Cortex of kidney (tissue), 1 donor: ENCODE measurements at places on chromosomes 7 and 10.

DNA sequence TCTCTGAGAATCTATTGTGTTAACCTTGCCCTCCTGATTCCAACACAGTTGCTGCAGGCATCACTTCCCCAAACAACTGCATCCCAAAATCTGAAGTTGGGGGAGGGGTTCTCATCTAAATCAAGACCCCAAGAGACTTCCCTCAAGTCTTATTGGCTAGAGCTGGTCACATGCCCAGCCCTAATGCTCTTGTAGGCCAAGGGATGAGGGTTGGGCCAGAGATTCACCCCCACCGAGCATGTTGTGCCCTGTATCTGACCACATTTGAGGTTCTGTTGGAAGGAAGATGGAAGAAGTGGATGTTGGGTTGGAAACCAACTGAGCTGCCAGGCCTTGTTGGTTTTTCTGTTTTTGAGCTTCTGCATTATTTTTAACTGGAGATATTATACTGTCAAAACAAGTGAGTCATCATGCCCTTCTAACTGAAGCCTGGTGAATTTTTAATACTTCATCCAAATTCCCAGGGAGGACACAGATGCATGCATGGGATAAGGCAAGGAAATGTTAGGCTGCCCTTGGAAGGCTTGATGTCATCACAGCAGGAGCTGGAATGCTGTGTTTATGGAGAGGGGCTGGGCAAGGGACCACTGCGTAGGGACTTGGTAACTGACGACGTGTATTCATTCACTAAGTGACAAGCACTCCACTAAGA, 68.6 kb upstream of the CACUL1 start:
- no peak for DNase-seq

- DNase-seq = no peak
Observed at GRCh38 chr10:110209454-110209925, 2.1 kb downstream of the MXI1 start.

- no peak for DNase-seq
Observed at GRCh38 chr7:51186531-51186930, 130.1 kb downstream of the COBL start.

- DNase-seq = no peak
Observed at GRCh38 chr10:60314069-60314940, 75.4 kb downstream of the ANK3 start.

- no peak for DNase-seq
Observed at GRCh38 chr10:69446229-69446628, 5.0 kb upstream of the TSPAN15 start.

DNA sequence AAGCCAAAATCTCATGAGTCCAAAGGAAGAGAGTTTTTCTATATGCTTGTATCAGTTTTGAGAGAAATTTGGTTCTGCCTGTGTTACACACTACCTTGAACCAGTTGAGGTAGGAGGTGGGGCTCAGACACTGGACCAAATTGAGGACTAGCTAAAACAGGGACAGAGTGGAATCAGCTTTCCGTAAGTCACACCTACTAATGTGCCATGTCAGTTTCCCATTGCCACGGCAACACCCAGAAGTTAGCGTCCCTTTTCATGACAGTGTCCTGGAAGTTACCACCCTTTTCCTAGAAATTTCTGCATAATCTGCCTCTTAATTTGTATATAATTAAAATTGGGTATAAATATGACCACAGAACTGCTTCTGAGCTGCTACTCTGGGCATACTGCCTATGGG, 9.0 kb downstream of the ADK start:
- DNase-seq = no peak

- DNase-seq = no peak
Observed at GRCh38 chr7:96823274-96823673, 113.6 kb upstream of the SEM1 start.

- no peak for DNase-seq
Observed at GRCh38 chr10:10786109-10787090, 231.3 kb upstream of the CELF2 start.

DNA sequence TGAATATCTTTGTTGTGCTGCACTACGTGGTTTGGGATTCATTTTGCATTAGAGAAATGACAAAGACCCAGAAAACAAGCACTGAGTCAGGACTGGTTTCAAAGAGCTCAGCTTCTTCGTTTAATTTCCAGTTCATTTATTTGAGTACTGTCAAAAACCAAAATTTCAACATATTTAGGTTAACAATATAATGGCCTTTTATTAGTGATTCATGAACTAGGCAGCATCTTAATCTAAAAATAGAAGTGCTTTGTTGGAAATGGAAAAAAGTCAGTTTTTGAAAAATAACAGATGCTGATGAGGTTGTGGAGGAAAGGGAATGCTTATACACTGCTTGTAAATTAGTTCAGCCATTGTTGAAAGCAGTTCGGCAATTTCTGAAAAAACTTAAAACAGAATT, 856.4 kb downstream of the LRMDA start:
- no peak for DNase-seq

- no peak for DNase-seq
Observed at GRCh38 chr10:78359640-78360091, 326.0 kb downstream of the RPS24 start.

GRCh38 chr7:103009466-103010185, 65.0 kb downstream of the FBXL13 start:
- DNase-seq = no peak
